Activated CD8-positive, alpha-beta memory T cell treated with anti-CD3 and anti-CD28 coated beads, Interleukin-2, amount 10 ng/mL, durations not matched to agents 7 days and 5 days (primary cell): ENCODE measurements at places on chromosomes 11 and 22. TPM values are rescaled to one million over a fixed set of nuclear protein-coding genes. Genes with fewer than 3 reads are reported as not detected.

- peaks cover 6% of the 10 kb centered on the region for H3K27me3 ChIP-seq
- H3K36me3 ChIP-seq: peaks cover 4% of the 10 kb centered on the region
- no peak overlapping the region for H3K4me3 ChIP-seq
- H3K4me1 ChIP-seq: peaks cover 51% of the 10 kb centered on the region
- H3K27ac ChIP-seq: no peak overlapping the region
Observed at GRCh38 chr11:44684859-44685281, 41.9 kb upstream of the TSPAN18 start.

DNA sequence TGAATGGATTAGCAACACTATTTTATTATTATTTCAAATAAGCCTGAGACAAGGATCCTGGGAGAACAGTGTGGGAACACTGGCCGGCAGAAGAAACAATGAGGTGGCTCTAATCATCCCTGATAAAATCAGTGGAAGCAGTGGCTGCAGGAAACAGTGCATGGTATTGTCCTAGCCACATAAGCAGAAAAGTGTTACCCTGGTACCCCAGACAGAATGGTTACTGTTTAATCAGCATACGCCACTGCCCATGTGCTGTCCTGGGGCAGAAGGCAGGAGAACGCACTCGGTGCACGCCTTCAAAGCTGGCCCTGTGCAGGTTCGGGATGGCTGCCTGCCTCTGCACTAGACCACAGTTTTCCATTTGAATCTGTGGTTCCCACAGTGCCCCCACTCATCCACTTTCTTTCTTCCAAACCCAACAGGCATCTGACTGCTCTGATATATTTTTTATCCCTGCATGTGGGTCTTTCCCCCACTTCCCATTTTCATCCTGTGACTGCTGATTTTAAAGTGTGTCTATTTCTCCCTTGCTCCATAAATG, 25.7 kb downstream of the OPCML start:
- no peaks in the 10 kb centered on the region for H3K4me1 ChIP-seq
- H3K27me3 ChIP-seq: no peaks in the 10 kb centered on the region
- H3K4me3 ChIP-seq: no peak overlapping the region
- DNase-seq: no peak
- no peaks in the 10 kb centered on the region for H3K36me3 ChIP-seq
- no peak overlapping the region for H3K27ac ChIP-seq

DNA sequence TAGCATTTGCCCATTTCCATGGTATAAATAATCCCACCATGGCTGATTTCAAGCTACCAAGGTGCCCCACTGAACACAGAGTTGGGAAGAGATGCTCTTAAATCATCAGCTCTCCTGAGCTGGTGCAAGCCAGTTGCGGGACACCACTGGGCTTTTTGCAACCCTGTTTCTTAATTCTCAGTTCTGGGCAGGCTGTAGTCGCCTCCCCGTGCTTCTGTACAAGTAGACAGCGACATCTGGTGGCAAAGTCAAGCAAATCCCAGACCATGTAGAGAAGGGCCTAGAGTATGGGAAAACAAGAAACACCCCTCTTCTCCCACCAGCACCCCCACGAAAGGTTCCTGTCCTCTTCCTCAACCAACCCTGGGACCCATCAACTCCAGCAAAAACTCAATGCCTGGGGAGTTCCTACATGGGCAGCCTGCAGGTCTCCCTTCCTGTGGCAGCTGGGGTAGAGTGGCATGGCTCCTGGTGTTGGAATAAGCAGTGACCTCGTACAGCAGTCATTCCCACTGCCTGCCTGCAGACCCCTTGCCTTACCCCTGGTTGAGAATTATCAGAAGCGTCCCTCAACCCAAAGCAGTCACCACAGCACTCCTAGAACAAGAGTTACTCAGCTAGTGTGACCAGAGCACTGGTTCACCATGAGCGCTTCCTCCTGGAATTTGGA, 68.4 kb downstream of the IGLL5 start:
- H3K4me1 ChIP-seq: peaks cover 4% of the 10 kb centered on the region
- peaks cover 53% of the 10 kb centered on the region for H3K27me3 ChIP-seq
- no peaks in the 10 kb centered on the region for H3K36me3 ChIP-seq
- DNase-seq: peak; percentile 79
- no peak overlapping the region for H3K4me3 ChIP-seq
- H3K27ac ChIP-seq: no peak overlapping the region

GRCh38 chr11:65421794-65422632, 585 bp upstream of the NEAT1 start:
- H3K27ac ChIP-seq: peak overlapping the region; percentile 98
- peaks cover 46% of the 10 kb centered on the region for H3K36me3 ChIP-seq
- peak overlapping the region; percentile 94 for H3K4me3 ChIP-seq
- peaks cover 47% of the 10 kb centered on the region for H3K4me1 ChIP-seq
- DNase-seq: peak; percentile 97

OR52I2 gene
- not detected for total RNA-seq

DNA sequence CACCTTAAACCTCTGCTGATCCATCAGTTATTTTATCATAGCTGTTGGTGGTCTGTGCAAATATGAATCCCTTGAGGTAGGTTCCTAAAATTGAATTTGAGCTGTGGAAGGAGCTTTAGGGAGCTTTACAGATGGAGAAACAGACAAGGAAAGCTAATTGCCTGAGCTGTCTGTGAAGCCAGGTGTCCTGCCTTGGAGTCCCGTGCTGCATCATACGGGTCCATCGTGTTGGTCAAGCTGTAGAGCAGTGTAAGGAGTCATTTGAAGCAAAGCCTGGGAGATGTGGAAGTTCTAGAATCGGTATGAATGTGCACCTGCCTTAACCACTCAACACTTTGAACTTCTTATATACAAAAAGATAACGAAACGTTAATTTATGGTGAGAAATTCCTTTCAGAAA, 1.0 kb downstream of the POLA2 start:
- H3K4me3 ChIP-seq: peak overlapping the region; percentile 94
- no peaks in the 10 kb centered on the region for H3K27me3 ChIP-seq
- H3K36me3 ChIP-seq: peaks cover 30% of the 10 kb centered on the region
- DNase-seq: no peak
- H3K27ac ChIP-seq: peak overlapping the region; percentile 93

DNA sequence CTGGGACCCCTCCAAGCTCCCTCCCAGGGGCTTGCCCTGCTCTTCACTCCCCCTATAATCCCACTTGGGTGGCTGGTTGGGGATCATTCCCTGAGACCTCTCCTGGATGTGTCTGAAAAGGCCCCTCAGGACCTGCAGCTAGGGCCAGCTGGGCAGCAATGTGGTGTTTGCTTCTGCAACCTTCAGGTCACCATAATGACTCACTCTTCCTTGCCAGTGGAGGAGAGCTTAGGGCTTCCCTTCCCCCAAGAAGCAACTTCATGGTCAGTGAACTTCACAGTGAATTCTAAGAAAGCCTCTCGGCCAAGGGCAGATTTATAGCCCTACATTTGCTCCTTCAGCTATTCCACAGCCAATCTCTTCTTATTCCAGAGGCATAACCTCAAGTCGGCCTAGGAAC, 45.1 kb upstream of the TSPAN18 start:
- H3K4me1 ChIP-seq: peaks cover 42% of the 10 kb centered on the region
- peak; percentile 43 for DNase-seq
- peaks cover 6% of the 10 kb centered on the region for H3K36me3 ChIP-seq
- H3K27me3 ChIP-seq: peaks cover 6% of the 10 kb centered on the region
- peak overlapping the region; percentile 84 for H3K27ac ChIP-seq
